ENCODE measurements at places on chromosomes 4 and X.

DNA sequence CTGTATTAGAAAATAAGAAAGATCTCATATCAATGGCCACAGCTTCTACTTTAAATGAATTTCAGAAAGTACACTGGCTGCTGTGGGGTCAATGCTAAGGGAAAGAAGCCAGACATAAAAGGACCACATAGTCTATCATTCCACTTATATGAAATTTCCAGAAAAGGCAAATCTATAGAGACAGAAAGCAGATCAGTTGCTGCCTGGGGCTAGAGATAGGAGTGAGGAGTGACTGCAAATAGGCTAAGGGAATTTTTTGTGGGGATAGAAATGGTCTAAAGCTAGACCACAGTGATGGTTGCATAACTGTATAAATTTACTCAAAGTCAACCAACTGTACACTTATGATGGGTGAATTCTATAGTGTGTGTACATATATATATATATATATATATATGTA is 8.3 kb downstream of the GAB3 start:
- no peak for DNase-seq

DNA sequence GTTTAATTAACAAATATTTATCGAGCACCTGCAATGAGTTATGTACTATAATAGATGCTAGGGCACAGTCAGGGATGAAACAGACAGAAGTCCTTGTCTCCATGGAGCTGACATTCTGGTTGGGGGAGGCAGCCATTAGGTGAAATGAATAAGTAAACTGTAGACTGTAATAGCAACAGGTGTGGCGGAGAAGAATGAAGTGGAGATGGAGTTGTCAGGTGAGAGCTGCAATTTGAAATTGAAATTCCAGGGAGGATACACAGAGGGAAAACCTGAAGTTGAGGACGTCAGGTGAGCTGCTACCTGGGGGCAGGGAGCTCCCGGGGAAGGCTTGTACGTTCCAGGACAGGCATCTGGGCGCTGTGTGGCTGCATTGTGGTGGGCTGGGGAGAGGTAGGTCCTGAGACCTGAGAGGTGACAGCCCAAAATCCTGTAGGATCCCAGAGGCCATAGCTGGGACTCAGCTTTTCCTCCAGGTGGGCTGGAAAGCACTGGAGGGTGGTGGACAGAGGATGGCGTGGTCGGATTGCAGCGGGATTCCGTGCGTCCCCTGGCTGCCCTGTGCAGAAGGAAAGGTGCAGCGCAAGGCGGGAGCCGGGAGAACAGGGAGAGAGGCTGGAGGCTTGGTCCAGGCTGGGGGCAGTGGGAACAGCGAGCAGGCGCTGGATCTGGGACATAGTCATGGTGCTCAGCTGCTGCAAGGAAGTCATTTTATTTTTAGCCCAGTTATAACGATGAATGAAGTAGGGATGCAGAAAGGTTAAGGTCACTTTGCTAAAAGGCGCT is 24.8 kb downstream of the CYTL1 start:
- DNase-seq = no peak

DNA sequence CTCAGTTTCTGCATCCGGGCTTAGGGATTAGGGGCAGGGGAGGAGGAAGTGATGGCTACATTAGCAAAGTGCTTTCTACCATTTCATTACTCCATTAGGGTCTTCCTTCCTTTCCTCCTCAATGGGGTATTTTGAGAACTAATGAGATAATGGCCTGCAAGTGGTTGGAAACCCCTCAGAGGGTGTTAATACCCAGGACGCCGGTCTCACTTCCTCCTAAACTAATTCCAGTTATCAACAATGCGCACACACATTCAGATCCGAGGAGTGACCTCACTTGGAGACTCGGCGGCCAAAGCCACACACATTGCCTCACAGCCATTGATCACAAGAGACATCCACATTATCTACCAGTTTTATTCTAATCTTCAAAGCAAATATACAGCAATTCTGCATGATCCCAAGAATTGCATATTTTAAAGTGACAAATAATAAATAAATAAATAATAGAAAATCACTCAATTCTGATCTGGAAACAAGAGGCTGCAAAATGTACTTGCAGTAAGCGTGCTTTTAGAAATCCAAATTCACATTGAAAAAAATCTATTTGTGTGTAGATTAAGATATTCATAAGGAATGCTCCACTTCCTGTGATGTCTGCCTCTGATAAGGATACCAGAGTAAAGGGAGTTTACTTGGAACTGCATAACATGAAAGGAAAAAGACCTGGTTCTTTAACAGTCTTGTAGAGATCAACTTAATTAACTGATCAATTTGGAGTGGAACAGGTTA is 329.1 kb downstream of the FBXW7 start:
- no peak for DNase-seq

DNA sequence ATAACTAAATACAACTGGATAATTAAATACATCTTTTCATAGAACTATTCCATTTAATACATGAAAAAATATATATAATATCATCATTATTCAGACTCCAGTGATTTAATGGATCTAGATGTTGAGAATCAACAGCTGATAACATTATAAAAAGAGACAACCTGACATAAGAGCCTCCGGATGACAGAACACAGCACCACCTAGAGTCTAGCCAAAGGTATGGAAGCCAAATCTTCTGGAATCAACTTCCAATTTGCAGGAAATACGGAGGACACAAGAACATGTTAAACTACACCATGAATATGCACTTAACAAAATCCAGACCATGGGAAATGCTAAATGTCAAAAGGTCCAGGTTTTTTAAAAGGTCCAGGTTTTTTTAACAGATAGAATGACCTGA is 55.0 kb downstream of the LRBA start:
- DNase-seq = no peak

- DNase-seq = no peak
Measured at GRCh38 chrX:115960440-115961084, 210.0 kb upstream of the AGTR2 start.

DNA sequence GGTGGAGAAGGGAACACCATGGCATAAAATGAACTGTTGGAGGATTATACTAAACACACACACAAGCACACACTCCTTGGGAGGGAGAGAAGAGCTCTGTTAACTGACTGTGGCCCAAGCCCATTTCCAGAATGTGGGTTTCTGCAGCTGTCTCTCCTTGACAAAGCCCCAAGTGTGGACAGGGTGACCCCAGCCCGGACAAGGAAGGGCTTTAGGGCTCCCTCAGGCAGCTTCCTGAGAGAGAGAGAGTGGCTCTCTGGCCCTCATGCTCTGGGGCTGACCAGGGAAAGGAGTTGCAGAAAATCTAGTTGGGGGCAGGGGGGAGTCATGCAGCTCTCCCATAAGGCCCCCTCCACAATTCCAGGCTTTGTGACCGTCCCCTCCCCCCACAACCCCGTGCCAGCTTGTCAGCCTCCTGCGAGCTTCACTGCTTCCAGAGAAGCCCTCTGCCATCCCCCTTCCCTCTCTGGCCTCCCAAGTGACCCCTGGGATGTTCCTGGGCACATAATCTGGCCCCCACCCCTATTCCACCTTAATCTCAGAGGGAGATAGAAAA is 590 bp downstream of the ARHGEF9 start:
- DNase-seq = no peak

DNA sequence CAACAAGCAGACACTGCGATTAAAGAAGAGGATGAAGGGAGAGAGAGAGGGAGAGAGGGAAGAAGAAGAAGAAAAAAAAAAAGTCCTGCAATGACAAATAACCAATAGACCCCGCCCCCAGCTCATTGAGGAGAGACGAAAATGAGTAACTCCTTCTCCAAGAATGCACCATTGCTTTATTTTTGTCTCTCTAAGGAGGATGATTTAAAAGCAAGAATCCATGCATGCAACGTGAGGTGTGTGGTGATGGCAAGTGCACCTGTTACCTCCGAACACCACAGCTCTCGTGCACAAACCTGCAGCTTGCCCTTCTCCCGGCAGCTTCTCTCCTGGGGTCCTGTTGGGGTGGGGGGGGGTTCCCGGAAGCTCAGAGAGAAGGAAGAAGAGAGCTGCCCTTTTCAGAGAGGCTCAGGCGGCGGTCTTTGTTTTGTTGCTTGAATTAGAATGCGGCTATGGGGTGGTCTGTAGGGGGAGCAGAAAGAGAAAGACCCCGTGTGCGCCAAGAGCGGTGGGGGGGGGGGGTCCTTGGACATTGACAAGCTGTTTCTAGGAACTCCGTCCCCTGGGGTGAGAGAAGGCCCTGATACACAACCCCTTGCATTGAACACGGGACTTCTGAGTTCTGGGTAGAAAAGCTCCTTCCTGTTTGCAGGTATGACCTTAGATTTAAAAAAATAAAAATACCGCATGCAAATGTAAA is 100.7 kb downstream of the CRLF2 start:
- no peak for DNase-seq

DNA sequence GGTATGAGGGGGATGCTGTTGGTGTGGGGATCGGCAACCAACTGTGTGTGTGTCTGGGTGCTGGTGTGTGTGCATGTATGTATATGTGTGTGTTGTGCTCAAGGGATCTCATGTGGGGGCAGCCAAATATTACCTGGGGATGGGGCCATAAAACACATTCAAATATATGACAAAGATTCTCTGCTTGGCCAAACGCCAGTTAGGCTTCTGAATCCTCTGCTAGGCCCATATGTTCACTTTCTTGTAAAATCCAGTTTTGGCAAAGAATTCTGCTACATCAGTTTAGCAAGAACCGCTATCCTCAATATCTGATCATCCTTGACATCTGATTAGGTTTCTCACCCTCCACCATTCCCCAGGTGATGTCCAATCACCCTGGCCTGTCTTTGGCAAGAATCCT is 106.6 kb downstream of the RASL11B start:
- DNase-seq = no peak

DNA sequence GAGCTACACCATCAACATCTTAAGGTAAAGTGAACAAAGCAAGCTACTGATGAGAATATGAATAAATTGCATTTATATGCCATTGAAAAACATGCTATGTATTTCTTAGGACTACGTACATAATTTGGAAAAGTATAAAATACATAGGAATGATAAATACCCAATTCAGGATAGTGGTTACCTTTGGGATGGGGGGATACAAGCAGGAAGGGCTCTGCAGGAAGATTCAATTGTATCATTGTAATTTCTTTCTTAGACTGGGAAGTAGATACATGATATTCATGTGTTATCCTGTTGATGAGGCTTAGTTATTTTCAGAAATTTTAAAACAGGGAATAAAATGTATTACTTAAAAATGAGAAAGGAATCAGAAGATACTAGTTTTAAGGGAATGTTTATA is 43.4 kb downstream of the TRAPPC11 start:
- no peak for DNase-seq

DNA sequence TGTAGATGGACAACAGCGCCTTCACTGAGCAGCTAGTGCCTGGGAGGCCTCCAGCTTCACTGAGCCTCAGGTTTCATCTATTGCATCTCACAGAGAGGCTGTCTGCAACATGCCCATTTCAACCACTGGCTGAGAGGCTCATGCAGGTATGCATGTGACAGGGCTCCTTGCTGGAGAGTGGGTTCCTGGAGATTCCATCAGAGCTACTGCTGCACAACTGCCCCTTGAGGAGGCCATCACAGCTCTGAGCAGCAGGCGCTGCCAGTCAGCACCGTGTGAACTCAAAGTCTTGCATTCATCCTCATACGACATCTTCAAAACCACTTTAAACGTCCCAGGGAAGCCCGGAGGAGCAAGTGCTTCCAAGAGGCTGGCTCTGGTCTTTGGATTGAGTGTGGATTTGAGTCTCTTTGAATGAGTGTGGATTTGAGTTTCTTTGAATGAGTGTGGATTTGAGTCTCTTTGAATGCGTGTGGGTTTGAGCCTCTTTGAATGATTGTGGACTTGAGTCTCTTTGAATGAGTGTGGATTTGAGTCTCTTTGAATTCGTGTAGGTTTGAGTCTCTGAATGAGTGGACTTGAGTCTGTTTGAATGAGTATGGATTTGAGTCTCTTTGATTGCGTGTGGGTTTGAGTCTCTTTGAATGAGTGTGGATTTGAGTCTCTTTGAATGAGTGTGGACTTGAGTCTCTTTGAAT is 8.7 kb downstream of the P2RY8 start:
- no peak for DNase-seq

DNA sequence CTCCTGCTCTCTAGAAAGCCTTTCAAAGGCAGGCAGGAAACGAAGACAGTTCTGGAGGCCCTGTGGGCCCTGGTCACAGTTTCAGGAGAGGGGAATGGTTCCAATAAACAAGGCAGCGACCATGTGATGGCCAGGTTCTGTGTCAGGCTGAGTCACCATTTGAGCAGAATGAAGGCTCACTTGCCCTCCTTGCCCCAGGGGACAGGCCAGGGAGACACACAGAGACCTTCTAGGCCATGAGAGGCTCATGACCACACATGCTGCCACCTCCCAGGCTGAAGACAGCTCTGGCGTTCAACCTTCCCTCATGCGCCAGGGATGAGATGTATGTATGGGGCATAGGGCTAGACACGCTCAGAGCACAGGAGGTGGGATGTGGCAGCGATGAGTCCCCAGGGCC is 22.9 kb upstream of the TRIM2 start:
- DNase-seq = no peak

DNA sequence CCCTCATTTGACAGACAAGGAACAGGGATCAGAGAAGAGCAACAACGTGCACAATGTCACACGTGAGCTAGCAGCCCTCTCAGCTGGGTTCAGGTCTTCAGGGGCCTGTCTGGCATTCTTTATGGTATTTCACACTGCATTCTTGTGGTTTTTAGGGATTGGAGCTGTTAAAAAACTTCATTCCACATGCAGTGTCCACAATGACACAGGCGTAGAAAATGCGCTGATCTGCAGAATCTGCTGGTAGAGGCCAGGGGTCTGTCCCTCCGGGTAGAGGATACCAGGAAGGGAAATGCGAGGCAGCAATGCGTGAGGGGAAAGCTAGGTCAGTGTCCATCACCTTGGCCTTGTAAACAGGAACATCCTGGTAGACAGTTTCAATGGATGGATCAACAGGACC is 36.6 kb downstream of the MAP7D3 start:
- DNase-seq = no peak

DNA sequence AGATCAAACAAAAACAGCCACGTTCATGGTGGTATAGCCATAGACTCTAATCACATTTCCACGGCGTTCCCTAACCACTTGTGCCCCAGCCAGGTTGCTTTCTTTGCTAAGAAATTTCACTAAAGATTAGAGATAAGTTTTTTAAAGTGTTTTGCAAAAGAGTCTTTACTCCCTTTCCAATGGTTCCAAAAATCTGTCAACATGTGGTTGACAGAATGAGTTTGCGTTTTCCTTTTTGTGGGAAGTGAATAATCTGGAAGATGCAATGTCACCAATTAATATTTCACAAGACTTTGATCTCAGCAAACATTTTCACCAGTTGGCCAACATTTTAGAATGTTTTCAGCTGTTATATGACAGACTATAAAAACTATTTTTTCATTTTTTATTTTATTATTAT is 35.3 kb downstream of the CXCL1 start:
- DNase-seq = no peak

DNA sequence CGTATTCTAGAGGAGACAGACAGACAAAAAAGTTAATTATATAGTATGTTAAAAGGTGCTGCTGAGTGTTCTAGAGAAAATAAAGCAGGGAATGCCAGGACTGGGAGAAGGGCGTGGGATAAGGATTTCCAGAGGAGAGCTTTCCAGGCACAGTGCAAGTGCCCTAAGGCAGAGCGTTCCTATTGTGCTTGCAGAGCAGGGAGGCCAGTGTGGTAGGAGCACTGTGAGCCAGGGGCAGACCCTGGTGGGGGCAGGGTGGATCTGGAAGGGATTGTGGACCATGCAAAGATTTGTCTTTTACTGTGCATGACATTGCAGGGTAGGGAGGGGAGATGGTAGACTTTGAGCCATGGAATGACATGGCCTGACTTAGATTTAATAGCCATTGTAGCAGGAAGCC is 25.8 kb downstream of the EXOC1 start:
- no peak for DNase-seq
